ENCODE measurements at places on chromosomes 4 and X. TPM values are rescaled to one million over a fixed set of nuclear protein-coding genes. Genes with fewer than 3 reads are reported as not detected.

- DNase-seq: no peak
These were observed 137.1 kb downstream of the ARHGAP6 start for GRCh38 chrX:11528623-11529022.

GRCh38 chr4:1012034-1012739, 761 bp downstream of the FGFRL1 start:
- peak; percentile 48 for DNase-seq

DNA sequence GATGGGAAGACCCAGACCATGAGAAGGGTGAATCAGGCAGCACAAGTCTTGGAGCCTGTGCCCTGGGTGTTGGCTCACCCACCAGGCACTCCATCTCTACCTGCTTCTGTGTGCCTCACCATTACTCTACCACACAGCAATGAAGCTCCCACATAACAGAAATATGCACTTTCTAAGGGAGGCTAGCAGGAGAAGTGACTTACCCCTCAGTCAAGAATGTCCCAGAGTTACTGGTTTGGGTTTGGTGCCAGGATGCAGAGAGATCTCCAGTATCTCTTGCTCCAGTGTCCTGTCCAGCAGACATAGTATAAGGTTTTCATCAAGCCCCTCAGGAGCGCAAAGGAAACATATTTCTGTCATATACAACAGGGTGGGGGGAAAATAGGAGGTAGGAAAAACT, 11.3 kb upstream of the RAB40A start:
- DNase-seq: no peak

DNA sequence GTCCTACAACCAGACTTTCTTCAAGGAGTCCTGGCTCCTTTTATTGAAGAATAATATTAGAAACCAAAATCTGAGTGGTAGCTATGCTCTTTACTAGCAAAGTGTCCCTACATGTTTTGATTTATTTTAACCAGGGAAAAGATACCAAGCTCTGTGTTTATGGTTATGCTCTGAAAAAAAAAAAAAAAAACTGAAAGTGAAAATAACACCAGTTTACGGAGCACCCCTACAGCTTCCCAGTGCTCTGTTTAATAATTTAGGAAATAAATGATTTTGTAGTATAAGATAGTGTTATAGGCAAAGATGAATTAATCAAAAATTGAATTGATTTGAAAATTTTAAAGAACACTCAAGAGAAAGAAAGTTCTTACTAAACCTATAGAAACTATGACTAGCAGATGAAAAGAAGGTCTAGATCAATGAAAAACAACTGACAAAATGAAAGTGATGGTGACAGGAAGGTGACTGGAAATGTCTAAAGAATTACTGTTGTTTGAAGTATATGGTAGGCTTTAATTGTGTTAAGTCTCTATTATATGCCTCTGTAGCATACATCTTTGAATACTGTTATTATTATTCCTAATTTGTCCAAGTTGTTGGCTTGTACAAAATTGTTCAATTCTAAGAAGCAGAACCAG, 1698.4 kb upstream of the PCDH10 start:
- no peak for DNase-seq

DNA sequence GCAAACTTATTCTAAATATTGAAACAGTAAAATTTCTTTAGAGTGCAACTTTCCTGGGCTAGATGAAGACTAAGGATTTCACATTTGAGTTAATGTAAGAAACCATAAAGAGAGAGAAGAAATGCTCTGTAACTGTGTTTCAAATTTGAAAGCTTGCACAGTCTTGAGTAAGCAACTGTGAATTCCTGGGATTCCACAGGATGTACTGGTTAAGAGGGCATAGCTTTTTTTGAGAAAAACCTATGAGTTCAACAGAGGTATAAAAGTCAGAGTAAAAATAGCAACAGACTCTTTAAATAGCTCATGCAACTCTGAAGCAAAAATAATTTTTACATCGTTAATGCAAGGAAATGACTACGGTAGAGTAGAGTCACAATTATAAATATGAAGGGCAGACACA, 25.5 kb downstream of the ZNF330 start:
- DNase-seq: peak; percentile 13

DNA sequence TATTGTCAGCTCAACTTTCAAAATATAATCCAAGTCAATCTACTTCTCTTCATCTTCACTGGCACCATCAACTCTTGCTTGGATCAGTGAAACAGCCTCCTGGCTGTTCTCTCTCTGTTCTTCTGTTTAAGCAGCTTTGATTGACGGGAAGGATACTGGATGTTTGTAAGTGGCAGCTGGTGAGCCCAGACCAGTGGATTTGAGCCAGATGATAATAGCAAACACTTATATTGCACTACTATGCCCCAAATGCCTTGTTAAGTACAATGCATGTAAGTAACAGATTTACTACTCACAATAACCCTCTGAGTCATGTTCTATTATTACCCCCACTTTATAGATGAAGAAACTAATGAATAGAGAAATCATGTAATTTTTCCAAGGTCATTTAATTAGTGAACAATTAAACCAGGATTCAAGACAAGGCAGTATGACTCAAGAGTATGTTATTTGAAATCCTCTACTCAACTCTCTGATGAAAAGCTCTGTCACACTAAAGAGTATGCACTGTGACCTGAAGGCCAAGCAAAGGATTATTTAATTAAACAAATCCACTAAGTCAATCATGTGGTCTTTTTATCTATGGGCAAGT, 44.8 kb downstream of the SPANXN3 start:
- no peak for DNase-seq

- DNase-seq: no peak
These were observed 13.8 kb downstream of the ACSL4 start for GRCh38 chrX:109719264-109719663.

GRCh38 chr4:142406917-142407501, 439.1 kb downstream of the INPP4B start:
- DNase-seq: no peak

DNA sequence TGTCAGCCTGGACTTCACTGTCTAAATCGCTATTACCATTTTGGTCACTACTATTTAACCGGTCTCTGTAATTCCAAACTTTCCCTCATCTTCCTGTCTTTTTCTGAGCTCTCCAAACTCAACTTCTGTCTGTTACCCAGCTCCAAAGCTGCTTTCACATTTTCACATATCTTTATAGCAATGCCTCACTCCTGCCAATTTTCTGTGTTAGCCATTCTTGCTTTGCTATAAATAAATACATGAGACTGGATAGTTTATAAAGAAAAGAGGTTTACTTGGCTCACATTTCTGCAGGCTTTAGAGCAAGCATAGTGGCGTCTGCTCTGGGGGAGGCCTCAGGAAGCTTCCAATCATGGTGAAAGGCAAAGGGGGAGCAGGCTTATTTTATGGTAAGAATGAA, 368.3 kb upstream of the GNPDA2 start:
- no peak for DNase-seq

DNA sequence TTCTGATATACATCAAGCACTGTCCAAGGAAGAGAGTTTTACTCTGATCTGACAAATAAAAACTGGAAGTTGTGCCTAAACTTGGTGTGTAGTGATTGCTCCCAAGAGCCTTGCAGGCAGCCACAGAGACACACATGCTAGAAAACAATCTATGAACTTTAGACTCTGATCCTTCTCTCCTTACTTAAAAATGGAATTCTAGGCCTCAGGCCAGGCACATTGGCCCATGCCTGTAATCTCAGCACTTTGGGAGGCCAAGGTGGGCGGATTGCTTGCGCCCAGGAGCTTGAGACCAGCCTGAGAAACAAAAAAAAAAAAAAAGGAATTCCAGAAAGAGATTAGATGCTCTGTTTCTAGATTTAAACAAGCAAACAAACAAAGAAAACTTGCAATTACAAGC, 45.6 kb upstream of the S100G start:
- DNase-seq: peak; percentile 1

GRCh38 chr4:71878376-71878775, 94.5 kb upstream of the GC start:
- DNase-seq: no peak

- no peak for DNase-seq
These were observed 78.9 kb upstream of the CNKSR2 start for GRCh38 chrX:21295246-21295820.

- no peak for DNase-seq
These were observed 117.9 kb upstream of the HAND2 start for GRCh38 chr4:173647902-173648301.

DNA sequence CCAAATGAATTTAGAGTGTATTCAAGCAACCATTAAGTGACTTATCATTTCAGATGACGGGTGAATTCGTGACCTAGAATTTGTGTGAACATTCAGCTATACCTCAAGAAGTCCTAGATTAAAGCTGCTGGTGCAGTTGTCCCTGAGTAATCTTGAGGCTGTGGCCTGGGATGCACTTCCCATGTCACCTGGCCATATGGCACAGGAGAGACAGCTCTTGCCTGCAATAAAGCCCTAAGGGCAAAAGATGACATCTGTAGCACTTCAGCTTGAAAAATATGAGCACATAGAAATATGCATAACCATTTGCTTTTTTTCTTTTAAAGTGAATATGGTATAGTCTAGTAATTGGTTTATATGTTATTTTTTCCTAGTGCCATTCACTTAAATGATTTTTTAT, 125.8 kb downstream of the FHDC1 start:
- no peak for DNase-seq

- DNase-seq: no peak
These were observed 1028.1 kb downstream of the SH3BGRL start for GRCh38 chrX:82230013-82230412.

GRCh38 chrX:111372086-111372485, 39.9 kb downstream of the DCX start:
- DNase-seq: no peak

GRCh38 chr4:41160012-41160789, 54.1 kb downstream of the APBB2 start:
- peak; percentile 98 for DNase-seq

DNA sequence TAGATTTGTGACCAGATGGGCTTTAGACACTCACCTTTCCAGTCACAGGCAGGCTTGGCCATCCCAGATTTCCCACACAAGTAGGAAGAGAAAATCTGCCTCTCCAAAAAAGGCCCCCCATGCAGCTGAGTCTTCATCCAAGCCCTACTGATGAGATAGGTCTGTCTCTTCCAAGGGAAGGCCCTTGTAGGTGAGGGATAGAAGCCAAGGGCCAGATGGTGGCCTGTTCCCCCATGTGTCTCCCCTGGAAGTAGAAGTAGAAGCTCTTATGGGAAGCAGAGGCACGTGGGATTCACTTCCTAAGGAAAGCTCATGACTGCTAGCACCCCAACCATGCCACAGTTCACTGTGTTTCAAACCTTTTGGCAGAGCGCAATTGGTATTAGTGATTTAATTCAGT, 81.5 kb downstream of the REPS2 start:
- DNase-seq: no peak

The CXCL11 gene
- 1.1 TPM for total RNA-seq

The MAGEB17 gene
- total RNA-seq: not detected

The USO1 gene
- 60.2 TPM for total RNA-seq

The FAM9C gene
- not detected for total RNA-seq

The MAGEE1 gene
- total RNA-seq: 0.74 TPM

The GAGE2A gene
- not detected for total RNA-seq

The BTK gene
- total RNA-seq: 0.13 TPM

The OPN1MW3 gene
- not detected for total RNA-seq

The MXD4 gene
- total RNA-seq: 59.2 TPM

The GPR34 gene
- not detected for total RNA-seq

The FGB gene
- not detected for total RNA-seq

The MAP7D2 gene
- 0.15 TPM for total RNA-seq

The FAM120C gene
- 11.4 TPM for total RNA-seq

The MAOA gene
- total RNA-seq: 18.1 TPM

The SYN1 gene
- not detected for total RNA-seq

The SLC49A3 gene
- 11.5 TPM for total RNA-seq
